ENCODE measurements at places on chromosomes 7 and 10. TPM values are rescaled to one million over a fixed set of nuclear protein-coding genes. Genes with fewer than 3 reads are reported as not detected.

Gene PCLO
- 0.91 TPM for total RNA-seq

Gene CPED1
- not detected for total RNA-seq

Gene SFTPA1
- not detected for total RNA-seq

Gene PNLIPRP1
- not detected for total RNA-seq

Gene SPDYE18
- total RNA-seq: 0.23 TPM

Gene ASAH2
- total RNA-seq: 3.3 TPM

Gene INHBA
- total RNA-seq: 0.78 TPM

Gene ANKRD2
- 4.2 TPM for total RNA-seq

Gene ELN
- 0.10 TPM for total RNA-seq

Gene RASA4
- total RNA-seq: 2.6 TPM

Gene GJD4
- total RNA-seq: not detected

Gene EN2
- total RNA-seq: 1.0 TPM

Gene CAV1
- total RNA-seq: 457 TPM
